ENCODE measurements at places on chromosomes 5 and 9. TPM values are rescaled to one million over a fixed set of nuclear protein-coding genes. Genes with fewer than 3 reads are reported as not detected.

DNA sequence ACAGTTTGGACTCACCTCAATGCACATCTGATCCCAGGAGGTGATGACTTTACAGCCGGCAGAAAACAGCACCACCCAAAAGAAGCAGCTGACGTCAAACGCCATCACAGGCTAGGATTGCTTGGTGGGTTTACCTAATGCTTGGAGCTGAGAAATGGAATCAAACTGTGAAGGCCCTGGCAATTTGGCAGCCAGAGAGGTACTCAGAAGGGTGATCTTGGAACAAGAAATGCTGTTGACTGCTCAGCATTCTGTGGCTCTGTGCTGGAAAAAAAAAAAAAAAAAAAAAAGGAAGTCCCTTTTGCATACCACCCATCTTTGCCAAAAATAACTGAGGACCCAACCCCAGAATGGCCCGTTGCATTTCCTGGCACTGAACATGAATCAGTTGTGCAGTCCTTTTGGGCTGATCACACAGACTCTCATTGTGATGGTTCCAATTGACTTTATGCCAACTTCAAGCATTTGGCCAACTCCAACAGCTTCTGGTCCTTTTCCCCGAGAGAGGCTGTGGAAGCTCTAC lies at the start of gene CD180:
TSS of gene CD180 (minus strand) at position 263 of the 523 bp plus-strand sequence. CDS start at position 105, 158 bp downstream.
- no peak for DNase-seq

DNA sequence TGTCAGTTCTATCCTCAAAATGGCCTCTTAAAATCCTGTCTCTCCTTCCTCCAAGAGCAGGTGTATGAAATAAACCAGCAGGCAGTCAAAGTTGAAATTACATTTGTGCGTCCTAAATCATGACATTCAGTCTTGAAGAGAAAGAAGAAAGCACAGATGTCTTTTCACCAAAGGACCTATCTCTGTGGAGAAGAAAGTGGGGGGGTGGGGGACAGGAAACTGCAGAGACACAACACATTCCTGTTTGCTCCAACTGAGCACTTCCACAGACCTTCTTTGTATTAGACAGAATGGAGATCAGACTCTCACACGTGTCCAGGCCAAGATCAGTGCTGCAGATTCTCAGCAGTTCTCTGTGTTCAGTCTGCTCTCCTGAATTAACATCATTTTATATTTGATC lies 471.9 kb upstream of the RGMB start:
- DNase-seq: no peak

- no peak for DNase-seq
Measured at GRCh38 chr5:154384480-154385235, 61.1 kb upstream of the SAP30L start.

The CARTPT gene
- total RNA-seq: 99.1 TPM

DNA sequence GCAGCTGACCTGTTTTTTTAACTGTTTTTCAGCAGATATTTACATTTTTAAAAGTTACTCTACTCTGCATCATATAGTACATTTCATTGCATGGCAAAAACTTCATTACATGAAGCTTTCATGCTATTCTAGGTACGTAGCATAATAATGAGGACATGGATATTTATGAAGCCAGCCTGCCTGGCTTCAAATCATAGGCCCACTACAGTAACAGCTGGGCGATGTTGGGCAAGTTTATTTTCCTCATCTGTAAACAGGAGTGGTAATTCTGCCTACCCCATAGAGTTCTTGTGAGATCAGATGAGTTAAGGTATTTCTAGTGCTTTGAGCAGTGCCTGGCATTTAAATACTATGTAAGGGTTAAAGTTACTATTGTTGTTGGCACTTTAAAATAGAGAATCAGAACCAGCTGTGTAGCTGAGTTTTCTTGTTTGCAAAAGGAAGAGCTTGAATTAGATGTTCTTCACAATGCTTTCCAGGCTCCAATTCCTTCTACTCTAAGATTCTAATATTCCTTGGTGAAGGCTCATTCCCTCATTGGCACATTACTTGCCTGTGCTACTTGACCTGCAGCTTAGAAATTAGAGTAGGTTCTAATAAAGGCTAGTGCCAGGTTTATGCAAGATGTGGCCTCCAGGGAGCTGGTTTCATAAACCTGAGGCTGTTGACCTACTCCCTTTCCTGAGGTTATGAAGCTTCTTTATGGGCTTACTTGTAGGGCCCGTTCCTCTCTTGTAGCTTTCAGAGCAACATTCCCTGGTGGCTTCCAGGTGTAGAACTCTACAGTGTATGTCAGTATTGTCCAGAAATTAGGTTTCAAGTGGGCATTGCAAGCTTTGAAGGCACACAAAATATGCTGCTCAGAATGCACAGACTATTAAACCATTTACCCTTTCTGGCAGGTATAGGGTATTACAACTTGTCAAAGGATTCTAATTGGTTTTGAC lies 14.5 kb downstream of the ANP32B start:
- DNase-seq: no peak

DNA sequence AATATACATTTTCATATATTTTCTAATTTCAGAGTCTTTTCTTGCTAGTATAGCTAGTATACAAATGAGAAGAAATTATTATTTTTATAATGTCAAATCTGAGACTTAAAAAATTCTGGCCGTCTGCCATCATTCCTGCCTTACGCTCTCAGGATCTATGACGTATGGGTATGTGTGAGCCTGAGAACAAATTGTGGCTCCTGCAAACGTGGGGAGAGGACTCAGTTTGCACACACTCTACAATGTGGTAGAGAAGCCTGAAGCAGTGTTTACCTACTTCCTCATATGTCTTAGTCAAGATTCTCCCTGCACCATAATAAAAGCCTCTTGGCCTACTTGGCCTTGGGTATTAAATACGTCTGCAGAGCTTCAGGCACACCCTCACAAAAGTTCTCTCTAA lies 825.4 kb downstream of the SEMA5A start:
- no peak for DNase-seq

DNA sequence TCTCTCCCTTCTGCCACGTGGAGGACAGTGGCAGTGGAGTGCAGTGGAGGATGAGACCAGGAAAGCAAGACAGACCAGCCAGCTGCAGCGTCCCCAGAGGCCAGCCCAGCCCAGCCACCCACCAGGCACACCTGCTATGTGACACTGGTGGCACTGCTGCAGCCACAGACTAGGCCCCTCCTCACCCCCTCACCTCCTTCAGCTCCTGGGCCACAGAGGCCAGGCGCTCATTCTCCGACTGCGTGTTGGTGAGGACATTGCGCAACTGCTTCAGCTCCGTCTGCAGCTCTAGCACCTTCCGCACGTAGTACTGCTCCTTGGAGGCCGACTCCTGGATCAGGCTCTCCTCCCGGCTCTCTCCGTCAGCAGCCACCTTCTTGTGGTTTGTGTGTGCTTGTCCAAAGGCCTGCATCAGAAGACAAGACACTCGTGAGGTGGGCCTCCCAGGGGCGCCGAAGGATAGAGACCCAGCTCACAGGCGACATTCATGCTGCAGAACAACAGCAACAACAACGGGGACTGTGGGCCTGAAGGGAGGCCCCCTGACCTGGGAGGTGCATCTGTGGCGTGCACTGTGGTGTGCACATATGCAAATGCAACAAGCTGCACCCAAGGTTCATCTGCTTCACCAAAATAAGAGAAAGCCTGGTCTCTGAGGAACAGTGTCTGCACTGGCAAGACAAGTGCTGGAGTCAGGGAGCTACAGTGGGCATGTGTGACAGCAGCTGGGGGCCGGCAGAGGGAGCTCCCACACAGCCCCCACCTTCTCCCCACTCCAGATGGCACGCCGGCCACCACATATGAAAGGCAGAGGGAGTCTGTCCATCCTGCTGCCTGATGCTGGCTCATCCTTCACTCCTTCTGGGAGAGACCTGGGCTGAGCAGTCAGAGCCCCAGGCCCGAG lies 35.5 kb downstream of the BICD2 start:
- DNase-seq: peak; percentile 72
